Gastrocnemius medialis (tissue), 4 donors: ENCODE measurements at places on chromosomes 12 and 14. TPM values are rescaled to one million over a fixed set of nuclear protein-coding genes. Genes with fewer than 3 reads are reported as not detected.

- H3K4me3 ChIP-seq, result no peak overlapping the region
- no peaks in the 10 kb centered on the region for H3K36me3 ChIP-seq
- no peaks in the 10 kb centered on the region for H3K27me3 ChIP-seq
- DNase-seq, result no peak
Observed at GRCh38 chr14:76946753-76947077, 81.8 kb downstream of the IRF2BPL start.

SMIM10L1 gene
- total RNA-seq, result 15.5 TPM

DNA sequence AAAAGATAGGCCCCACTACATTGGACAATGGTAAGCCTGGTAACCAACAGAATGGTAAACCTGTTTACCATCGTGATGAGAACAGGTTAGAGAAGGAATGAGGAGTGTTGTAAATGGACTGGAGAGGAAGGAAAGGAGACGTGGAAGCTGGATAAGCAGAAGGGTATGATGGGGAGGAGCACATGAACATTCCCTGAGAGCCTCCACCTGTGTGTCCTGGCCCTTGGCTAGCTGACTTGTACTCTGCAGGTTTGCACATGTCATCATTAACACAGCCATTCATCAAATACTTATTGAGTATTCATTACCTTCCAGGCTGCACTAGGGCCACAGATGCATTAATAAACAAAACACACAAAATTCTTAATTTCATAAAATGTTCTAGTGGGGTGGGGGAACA lies 4.3 kb upstream of the IL26 start:
- no peak overlapping the region for H3K27ac ChIP-seq
- H3K27me3 ChIP-seq, result no peaks in the 10 kb centered on the region
- no peaks in the 10 kb centered on the region for H3K36me3 ChIP-seq
- no peak overlapping the region for H3K4me3 ChIP-seq
- no peaks in the 10 kb centered on the region for H3K4me1 ChIP-seq
- DNase-seq, result no peak

- DNase-seq, result no peak
- no peaks in the 10 kb centered on the region for H3K27me3 ChIP-seq
- H3K4me3 ChIP-seq, result no peak overlapping the region
- H3K36me3 ChIP-seq, result no peaks in the 10 kb centered on the region
- H3K4me1 ChIP-seq, result no peaks in the 10 kb centered on the region
- H3K27ac ChIP-seq, result no peak overlapping the region
Observed at GRCh38 chr12:62689042-62689839, 222.6 kb downstream of the MON2 start.

GDF3 gene
- total RNA-seq, result not detected

- H3K27ac ChIP-seq, result no peak overlapping the region
- no peaks in the 10 kb centered on the region for H3K36me3 ChIP-seq
- DNase-seq, result no peak
- no peak overlapping the region for H3K4me3 ChIP-seq
Observed at GRCh38 chr14:88993946-88994345, 169.5 kb downstream of the TTC8 start.

OGFOD2 gene
- total RNA-seq, result 11.7 TPM

USP5 gene
- 76.2 TPM for total RNA-seq

MPHOSPH9 gene
- total RNA-seq, result 13.9 TPM

DNA sequence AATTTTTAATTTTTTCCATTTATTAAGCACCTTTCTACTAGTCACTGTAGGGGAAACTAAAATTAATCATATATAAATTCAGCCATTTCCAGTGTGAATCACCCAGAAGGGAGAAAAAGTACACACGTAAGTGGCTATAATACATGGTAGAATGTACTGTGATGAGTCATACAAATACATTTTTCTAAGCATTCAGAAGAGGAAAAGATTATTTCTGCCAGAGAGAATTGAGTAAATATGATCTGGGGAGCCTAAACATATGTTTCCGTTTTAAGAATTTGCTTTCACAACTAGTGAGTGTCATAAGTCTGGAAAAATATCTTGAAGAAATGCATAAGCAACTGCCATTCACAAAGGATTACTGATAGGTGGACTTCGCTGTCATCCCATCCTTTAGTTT lies 102.8 kb downstream of the TGFB3 start:
- H3K36me3 ChIP-seq, result no peaks in the 10 kb centered on the region
- no peak for DNase-seq
- H3K4me1 ChIP-seq, result peaks cover 5% of the 10 kb centered on the region
- H3K4me3 ChIP-seq, result no peak overlapping the region
- no peak overlapping the region for H3K27ac ChIP-seq

ESPL1 gene
- 0.20 TPM for total RNA-seq

SRP54 gene
- 34.3 TPM for total RNA-seq

KLRB1 gene
- 1.0 TPM for total RNA-seq

DNA sequence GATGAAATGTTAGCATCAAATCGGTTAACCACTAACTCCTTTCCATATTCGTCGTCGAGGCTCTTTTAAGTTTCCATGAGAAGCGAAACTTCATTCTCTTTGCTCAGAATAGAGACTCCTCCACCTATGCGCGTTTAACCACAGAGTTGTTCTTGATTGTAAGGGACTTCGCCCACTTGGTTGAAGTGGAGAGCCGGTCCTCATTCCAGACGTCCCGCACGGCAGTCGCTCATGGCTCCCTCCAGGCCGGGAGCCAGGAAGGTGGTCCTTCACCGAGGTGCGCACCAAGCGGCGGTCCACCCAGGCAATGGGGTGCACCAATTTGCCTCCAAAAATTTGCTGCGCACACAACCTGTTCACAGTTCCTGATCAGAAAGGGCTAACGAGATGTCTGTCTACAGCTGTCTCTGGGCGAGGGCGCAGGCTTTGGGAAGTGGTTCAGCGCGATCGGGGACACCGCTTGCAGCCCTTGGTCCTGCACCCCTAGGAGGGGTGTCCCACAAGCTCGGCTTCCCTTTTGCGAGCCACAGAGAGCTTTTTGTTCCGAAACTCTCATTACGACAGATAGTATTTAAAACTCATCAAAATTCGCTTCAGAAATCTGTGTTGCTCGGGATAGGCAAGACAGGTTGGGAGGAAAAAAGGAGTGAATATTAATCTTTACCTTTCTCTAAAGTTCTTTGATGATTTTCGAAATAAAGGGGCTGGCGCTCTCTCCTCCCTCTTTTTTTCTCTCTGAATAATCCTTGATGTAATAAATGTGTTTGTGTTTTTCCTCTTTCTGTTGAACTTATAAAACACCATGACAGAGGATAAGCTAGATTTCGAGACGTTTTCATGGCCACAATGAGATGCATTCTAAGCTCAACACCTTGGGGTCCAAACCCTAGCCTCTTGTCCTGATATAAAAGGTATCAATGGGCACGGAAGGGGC lies 6.4 kb upstream of the ALX1 start:
- no peak overlapping the region for H3K27ac ChIP-seq
- no peak overlapping the region for H3K4me3 ChIP-seq
- no peaks in the 10 kb centered on the region for H3K4me1 ChIP-seq
- H3K27me3 ChIP-seq, result peaks cover 29% of the 10 kb centered on the region
- DNase-seq, result no peak

- no peak overlapping the region for H3K4me3 ChIP-seq
- no peaks in the 10 kb centered on the region for H3K36me3 ChIP-seq
- no peak overlapping the region for H3K27ac ChIP-seq
- H3K4me1 ChIP-seq, result no peaks in the 10 kb centered on the region
Observed at GRCh38 chr14:66944872-66945271, 244.4 kb upstream of the GARIN2 start.

- no peaks in the 10 kb centered on the region for H3K36me3 ChIP-seq
- no peaks in the 10 kb centered on the region for H3K27me3 ChIP-seq
- H3K4me1 ChIP-seq, result no peaks in the 10 kb centered on the region
- no peak overlapping the region for H3K27ac ChIP-seq
Observed at GRCh38 chr14:91392623-91393303, 24.9 kb downstream of the CCDC88C start.

DNA sequence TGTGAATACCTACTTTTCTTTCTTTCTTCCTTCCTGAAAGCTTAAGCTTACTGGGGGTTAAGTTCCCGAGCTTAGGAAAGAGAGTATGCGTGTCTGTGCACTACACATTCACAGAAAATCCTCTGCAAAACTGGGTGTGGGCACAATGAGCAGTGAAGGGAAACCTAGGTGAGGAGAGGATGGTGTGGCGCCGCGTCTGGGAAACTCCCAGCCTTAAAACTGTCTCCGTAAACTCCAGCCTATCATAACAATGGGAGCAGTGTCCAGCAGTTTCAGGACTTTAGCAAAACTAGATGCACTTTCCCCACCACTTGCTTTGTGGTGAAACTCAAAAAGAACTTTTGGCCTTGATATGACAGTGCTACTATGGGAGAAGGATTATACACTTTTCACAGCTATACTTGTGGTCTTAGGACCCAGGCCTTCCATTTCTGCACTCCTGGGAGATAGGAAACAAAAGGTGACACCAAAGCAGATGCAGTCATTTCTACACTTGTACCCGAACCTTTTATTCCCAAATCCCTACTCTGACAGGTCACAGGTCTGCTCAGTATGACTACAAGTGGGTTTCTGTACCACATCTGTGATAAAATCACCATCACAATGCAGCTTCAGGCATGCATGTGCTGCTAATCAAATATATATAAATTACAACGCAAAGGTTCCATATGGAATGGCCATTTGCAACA lies 10.4 kb downstream of the AKAP5 start:
- no peaks in the 10 kb centered on the region for H3K36me3 ChIP-seq
- H3K27me3 ChIP-seq, result no peaks in the 10 kb centered on the region
- DNase-seq, result no peak
- no peak overlapping the region for H3K27ac ChIP-seq

GRCh38 chr12:3123729-3124128 lies 46.5 kb downstream of the TSPAN9 start:
- DNase-seq, result no peak
- H3K36me3 ChIP-seq, result no peaks in the 10 kb centered on the region
- H3K27ac ChIP-seq, result no peak overlapping the region
- no peaks in the 10 kb centered on the region for H3K27me3 ChIP-seq
- H3K4me3 ChIP-seq, result no peak overlapping the region

CMA1 gene
- total RNA-seq, result not detected

TAS2R20 gene
- 0.53 TPM for total RNA-seq

KRT3 gene
- total RNA-seq, result not detected

DNA sequence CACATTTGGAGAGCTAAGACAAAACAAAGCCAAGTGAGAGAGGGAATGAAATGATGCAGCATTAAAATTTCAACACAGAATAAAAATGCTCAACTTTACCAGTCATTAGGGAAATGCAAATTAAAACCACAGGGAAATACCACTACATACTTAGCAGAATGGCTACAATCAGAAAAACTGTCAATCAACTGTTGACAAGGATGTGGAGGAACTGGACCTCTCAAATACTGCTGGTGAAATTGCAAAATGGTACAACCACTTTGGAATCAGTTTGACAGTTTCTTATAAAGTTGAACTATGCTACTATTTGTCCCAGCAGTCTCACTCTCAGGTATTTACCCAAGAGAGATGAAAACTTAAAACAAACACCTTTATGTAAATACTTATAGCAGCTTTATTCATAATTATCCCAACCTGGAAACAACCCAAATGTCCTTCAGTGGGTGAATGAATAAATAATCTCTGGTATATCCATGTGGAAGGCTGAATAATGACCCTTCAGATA lies 43.8 kb upstream of the KTN1 start:
- H3K27me3 ChIP-seq, result no peaks in the 10 kb centered on the region
- no peak overlapping the region for H3K4me3 ChIP-seq
- H3K4me1 ChIP-seq, result no peaks in the 10 kb centered on the region
- H3K36me3 ChIP-seq, result no peaks in the 10 kb centered on the region

ACOT4 gene
- 0.78 TPM for total RNA-seq

PMEL gene
- total RNA-seq, result not detected

DNA sequence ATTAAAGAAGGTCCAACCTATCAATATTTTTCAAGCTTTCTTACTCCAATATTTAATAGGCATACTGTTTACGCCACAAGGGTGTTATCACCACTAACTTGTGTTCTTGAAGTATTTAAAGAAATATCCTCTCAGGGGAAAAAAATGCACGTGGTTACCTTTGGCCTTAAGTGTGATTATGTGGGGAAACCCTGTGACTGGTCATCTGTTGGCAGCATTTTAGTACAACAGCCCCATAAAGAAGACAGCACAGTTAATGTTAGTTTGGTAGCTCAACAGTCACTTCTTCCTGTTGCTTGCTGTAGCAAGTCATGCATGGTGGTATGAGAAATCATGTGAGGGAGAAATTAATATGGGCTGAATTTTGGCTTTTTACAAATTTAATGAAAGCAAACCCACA lies 1021.5 kb upstream of the TMEM132C start:
- no peak overlapping the region for H3K4me3 ChIP-seq
- H3K4me1 ChIP-seq, result no peaks in the 10 kb centered on the region
- H3K36me3 ChIP-seq, result no peaks in the 10 kb centered on the region
- H3K27me3 ChIP-seq, result no peaks in the 10 kb centered on the region
- no peak overlapping the region for H3K27ac ChIP-seq
- DNase-seq, result no peak

DNA sequence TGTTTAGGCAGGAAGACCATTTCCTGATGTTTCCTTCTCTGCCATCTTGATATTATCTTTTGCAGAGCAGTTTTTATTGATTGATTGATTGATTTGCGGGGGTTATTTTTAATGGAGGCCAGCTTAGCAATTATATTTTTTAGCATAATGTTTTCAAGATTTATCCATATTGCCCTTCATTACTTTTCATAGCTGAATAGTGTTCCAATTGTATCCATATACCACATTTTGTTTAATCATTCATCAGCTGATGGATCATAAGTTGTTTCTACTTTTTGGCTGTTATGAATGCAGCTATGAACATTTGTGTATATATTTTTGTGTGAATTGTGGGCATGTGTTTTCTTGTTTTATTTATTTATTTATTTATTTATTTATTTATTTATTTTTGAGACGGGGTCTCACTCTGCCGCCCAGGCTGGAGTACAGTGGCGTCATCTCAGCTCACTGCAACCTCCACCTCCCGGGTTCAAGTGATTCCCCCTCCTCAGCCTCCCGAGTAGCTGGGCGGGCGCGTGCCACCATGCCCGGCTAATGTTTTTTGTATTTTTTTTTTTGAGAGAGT lies 20.9 kb upstream of the RCOR1 start:
- no peaks in the 10 kb centered on the region for H3K27me3 ChIP-seq
- H3K27ac ChIP-seq, result no peak overlapping the region
- H3K4me1 ChIP-seq, result no peaks in the 10 kb centered on the region
- no peaks in the 10 kb centered on the region for H3K36me3 ChIP-seq

DNA sequence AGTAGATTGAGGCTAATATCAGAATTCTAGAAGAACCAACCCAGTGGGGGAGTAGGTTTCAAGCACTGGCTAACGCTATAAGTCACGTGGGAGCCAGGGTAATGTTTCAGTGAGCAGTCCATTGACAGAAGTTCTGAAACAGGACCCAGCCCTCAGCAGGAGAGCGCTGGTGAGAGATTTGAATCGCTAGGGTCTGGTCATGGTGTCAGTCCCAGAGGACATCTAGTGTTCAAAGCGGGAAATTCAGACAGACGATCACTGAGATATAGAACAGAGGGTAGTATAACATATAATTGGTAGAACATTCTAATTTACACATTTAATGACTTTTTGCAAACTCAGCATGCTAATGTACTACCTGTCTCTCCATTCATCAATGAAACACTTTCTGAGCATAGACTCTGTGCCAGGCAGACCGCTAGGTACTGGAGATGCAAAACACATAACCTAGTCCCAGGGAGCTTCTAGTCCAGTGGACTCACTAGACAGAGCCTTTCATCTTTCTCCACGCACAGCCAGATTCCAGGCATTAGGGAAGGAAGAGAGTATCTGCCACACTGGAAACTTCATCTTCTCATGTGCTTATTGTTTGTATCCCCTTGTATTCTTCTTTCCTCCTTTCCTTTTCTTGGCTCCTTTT lies 35.4 kb upstream of the RNASE3 start:
- peaks cover 4% of the 10 kb centered on the region for H3K4me1 ChIP-seq
- H3K27ac ChIP-seq, result no peak overlapping the region
- H3K27me3 ChIP-seq, result no peaks in the 10 kb centered on the region
- H3K36me3 ChIP-seq, result no peaks in the 10 kb centered on the region
- peak; percentile 36 for DNase-seq
